ENCODE measurements at places on chromosomes 2 and 18.

DNA sequence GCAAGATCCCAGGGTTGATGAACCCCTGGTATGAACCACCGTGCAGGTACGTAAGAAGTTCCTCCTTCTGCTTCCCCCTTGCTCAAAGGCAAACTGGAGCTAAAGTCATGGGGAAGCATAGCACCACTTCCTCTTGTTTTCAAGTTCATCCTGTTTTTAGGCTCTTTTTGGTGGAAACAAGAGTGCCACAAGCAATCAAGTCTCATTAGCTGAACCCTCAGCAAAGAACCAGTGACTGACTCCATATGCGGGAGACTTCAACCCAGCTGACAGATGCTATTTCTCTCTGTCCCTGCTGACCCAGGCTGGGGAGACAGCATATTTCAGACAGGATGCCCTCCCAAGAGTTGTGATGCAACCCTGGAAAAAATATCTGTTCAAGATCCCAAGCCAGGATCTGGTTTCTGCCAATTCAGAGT lies 47.7 kb downstream of the BCL2 start:
- DNase-seq = no peak

GRCh38 chr2:206647985-206648384 lies 5.7 kb downstream of the FAM237A start:
- no peak for DNase-seq

DNA sequence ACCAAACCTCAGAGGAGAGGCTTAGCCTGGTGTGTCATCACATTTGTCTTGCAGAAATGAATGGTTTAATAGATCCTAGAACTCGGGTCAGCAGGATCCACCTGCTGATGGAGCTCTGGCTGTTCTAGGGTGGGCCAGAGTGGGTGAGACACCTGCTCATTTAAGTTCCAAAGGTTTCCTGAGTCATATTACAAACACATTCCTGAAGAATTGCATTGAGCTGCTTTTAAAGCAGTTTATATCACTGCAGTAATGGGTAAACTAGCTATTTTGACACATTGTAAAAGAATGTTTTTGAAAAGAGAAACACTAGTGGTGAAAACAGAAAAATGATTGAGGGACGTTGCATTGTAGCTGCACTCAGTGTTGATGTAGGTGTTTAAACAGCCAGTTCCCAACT lies 175.3 kb upstream of the TCF4 start:
- no peak for DNase-seq

DNA sequence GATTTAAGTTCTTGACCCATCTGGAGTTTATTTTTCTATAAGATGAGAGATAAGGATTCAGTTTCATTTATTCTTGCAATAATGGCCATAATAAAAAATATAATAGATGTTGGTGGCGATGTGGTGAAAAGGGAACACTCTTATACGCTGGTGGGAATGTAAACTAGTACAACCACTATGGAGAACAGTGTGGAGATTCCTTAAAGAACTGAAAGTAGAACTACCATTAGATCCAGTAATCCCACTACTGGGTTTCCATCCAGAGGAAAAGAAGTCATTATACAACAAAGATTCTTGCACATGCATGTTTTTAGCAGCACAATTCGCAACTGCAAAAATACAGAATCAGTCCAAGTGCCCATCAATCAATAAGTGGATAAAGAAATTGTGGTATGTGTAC lies 1040.5 kb upstream of the GYPC start:
- DNase-seq = no peak

DNA sequence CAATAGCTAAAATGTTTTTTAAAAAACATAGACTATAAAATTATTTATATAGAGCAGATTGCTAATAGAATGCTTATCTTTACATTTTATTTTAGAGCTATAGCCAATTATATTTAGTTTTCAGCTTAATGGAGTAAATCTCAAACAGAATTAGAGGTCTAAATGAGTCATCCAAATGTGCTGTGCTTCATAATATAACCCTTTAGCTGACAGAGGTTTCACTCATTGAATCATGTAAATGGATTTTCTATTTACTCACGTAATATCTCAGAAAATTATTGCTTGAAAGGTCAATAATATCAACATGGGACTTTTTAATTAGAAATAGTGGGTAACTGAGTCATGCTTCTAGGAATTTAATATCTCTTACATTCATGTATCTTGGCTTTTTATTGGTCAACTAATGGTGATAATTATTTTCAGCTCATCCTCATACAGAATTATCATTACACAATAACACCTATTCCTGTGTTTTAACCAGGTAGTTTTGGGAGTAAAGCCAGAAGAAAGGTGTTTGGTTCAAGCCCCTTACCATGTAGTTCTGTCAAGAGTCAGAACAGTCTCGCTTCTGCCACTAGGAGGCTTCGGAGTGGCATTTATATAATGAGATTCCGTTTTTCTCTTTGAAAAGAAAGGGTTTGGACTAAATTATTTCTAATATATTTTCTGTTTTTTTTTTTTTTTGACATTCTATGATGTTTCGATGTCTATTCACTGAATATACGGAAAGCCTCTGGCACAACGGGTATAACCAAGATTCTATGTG lies 217.6 kb downstream of the CDH7 start:
- no peak for DNase-seq
